Hematopoietic multipotent progenitor cell treated with erythropoietin and hydrocortisone succinate and interleukin-3 and kit ligand, for 8 days (in vitro differentiated cells): ENCODE measurements at places on chromosomes 3 and 15.

- DNase-seq, result no peak
Measured at GRCh38 chr3:114402838-114403237, 109.0 kb downstream of the TIGIT start.

- no peak for DNase-seq
Measured at GRCh38 chr3:34323517-34323916, 525.1 kb downstream of the PDCD6IP start.

DNA sequence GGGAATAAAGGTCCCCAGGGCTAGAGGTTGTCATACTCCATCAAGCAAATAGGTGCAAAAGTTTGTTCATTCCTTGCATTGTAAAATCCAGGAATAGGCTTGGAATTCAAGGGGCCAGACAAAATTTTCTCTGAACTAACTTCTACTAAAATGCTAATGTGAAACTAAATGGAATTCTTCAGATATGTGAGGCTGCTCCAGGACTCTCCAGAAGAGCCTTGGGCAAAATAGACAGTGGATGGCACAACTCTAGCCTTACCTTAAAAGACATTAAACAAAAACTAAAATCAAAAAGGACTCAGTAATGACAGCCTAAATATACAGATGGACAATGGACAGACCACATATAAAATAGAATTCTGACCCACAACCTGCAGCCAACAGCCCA is 130.8 kb upstream of the STRIT1 start:
- DNase-seq, result no peak

- DNase-seq, result no peak
Measured at GRCh38 chr15:37031198-37031597, 69.2 kb downstream of the MEIS2 start.

GRCh38 chr3:188164248-188164687 is 10.3 kb downstream of the LPP start:
- peak; percentile 30 for DNase-seq

GRCh38 chr15:74394090-74394846 is 26.8 kb upstream of the CYP11A1 start:
- DNase-seq, result no peak

DNA sequence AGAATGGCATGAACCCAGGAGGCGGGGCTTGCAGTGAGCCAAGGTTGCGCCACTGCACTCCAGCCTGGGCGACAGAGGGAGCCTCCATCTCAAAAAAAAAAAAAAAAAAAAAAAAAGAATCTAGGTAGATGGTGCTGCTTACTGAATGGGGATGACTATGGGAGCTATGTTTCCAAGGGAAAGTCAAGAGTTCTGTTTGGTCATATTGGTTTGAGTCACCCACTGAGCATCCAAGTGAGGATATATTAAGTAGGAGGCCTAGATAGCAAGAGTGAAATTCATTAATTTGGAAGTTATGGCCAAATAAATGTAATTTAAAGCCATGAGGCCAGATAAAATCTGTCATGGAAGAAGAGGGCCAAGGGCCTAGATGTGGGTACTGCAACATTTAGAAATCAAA is 9.0 kb upstream of the UACA start:
- DNase-seq, result no peak

DNA sequence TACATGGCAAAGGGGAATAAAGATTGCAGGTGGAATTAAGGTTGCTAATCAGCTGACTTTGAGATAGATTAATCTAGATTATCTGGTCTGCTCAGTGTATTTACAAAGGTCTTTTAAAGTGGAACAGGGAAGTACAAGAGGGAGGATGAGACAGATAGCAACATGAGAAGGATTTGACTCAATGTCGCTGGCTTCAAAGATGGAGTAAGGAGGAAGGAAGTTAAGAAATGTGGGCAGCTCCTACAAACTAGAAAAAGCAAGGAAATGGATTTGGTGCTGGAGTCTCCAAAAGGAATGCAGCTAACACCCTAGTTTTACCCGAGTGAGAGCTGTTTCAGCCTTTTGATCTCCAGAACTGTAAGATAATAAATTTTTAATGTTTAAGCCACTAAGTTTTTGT is 180.7 kb upstream of the TTC14 start:
- no peak for DNase-seq

DNA sequence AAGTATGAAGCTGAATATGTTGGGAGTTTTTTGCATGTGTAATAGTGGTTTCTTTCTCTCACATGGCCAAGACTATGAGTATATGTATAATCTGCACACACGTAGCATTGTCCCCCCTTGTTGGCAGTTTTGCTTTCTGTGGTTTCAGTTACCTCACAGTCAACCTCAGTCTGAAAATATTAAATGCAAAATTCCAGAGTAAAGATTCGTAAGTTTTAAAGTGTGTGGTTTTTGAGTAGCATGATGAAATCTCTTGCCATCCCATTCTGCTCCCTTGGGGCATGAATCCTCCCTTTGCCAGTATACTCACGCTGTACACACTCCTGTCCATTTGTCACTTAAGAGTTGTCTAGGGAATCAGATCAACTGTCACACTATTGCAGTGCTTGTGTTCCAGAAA is 742.0 kb upstream of the CCDC54 start:
- DNase-seq, result no peak

DNA sequence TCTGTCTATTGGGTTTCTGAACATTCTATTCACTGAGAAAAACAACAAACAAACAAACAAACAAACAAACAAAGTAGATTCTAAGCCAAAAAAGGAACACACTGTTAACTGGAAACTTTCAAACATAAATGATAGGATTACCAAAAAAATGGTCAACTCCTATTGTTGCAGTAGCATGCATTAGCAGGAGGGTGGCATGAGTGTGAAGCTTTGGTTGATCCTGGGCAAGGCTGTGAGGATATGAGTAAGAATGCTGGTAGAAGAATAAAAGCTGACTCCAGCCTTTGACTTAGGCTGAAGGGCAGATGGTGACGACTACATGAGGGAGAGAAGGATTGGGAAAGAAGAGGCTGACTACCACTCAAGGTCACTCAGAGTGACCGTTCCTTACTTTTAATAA is 810.3 kb downstream of the VGLL3 start:
- no peak for DNase-seq

DNA sequence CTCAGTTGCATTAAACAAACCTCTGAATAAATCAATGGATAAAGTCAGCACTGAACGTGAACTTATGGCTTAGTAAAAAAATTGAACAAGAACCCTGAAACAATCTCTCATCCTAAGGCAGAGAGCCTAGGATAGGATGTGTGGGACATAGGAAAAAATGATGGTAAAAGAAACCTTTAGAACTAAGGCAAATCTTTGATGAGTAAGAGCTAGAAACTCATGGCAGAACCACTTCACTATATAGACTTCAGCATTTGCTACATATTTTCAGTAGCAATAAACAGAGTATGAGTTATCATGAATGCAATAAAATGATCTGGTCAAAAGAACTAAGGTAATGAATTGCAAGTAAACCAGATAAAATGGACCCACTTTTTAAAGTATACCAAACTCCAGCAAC is 725.8 kb upstream of the DPPA4 start:
- no peak for DNase-seq

DNA sequence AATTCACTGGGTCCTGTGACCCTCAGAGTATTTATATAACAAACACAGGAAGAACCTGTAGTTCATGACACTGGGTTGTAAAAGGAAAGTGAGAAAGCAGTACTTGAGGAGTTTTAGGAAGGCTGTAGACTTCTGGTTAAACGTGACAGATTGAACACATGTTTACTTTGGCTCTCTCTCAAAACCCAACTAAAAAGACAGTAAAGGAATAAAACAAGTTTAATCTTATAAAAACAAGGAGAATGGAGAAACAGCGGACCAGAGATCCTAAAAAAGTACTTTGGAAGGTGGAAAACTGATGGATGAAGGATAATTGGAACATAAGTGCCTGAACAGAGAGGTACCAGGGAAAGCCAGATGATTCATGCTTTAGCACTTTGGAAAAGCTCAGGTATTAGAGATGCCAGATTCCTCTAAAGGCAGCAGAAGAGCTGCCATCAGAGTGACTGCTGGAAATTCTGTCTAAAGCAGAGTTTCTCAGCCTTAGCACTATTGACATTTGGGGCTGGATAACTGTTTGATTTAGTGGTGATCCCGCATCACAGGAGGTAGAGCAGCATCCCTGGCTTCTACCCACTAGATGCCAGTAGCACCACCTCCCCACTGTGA is 182.9 kb upstream of the RORA start:
- DNase-seq, result no peak

GRCh38 chr3:6861625-6862000 is 698 bp downstream of the GRM7 start:
- no peak for DNase-seq

- DNase-seq, result no peak
Measured at GRCh38 chr15:86162641-86163040, 83.0 kb downstream of the AGBL1 start.

GRCh38 chr15:49135911-49136310 is 19.5 kb downstream of the COPS2 start:
- DNase-seq, result no peak
